K562 (cell line): ENCODE measurements at places on chromosomes 3 and 15. TPM values are rescaled to one million over a fixed set of nuclear protein-coding genes. Genes with fewer than 3 reads are reported as not detected.

PIGZ gene
- total RNA-seq, result 0.87 and 1.0 TPM in 2 replicates

TFDP2 gene
- 95.6 and 97.6 TPM in 2 replicates for total RNA-seq

ALS2CL gene
- total RNA-seq, result 0.13 TPM in 2 replicates

CCR3 gene
- not detected in 2 replicates for total RNA-seq

TGFBR2 gene
- total RNA-seq, result 0.81 and 0.84 TPM in 2 replicates

AADAC gene
- total RNA-seq, result 0.47 TPM in 1 of 2 replicates, not detected in the other

CACNA2D3 gene
- total RNA-seq, result not detected in 2 replicates

POLG gene
- 65.7 and 83.8 TPM in 2 replicates for total RNA-seq
